ENCODE measurements at places on chromosomes 6 and 20.

DNA sequence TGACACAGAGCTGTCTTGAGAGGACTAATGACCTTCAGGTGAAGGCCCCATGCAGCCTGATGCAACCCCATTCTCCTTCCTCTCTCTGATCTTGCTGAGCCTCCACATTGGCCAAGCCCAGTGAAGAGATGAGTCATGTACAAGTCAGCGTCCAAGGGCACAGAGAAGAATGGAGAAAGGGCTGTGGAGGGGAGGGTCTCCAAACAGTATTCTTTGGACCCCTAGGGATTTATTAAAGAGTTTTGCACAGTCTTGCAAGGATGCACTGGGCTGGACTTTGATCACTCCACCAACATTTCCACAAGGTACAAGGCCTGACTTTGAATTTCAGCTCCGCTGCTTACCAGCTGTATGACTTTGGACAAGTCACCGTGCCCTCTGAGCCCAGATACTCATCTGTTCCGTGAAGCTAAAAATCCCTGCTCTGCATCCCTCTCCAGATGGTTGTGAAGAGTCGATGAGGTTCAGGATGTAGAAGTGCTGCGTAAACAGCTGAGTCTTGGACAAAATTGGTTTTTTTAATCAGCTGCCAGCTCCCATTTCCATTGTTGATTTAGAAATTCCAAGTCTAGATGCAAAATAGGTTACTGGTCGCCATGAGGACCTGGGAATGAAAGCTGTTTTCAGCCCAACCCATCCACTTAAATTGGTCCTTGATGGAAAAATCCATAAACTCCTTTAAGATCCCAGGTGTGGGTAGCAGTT lies 14.1 kb upstream of the KCNG1 start:
- no peak for DNase-seq

DNA sequence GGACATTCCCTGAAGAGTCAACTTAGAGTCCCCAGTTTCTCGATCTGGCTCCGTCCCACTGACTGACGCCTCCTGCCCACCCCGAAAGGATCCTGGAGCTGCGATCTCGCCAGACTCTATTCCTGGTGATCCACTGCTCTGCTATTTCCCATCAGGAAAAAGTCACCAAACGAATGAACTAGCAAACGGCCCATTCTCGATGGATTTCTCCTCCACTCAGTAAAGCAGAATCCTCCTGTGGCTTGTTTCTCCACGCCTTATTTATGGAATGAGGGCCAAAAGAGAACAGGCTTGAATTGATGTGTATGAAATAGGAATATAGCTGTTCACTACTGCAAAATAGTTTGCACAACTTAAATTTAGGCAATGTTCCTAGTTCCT lies 5.4 kb downstream of the NKX2-4 start:
- DNase-seq, result no peak

DNA sequence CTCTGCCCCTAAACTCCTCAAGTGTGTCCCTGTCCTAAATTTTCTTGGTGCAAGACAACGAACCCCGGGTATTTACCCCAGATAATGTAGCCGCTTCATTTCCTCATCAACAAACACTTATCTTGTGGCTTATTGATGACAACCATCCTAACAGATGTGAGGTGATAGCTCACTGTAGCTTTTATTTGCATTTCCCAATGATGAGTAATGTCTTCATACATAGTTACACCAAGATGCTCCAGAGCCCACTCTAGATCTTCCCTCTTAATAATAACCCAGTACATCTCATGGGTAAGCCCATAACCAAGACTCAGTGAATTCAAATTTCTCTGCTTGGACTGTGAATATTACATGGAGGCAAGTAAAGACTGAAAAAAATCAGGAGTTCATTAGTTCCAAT lies 48.2 kb upstream of the BEND6 start:
- DNase-seq, result no peak

- DNase-seq, result no peak
These were observed 34.0 kb downstream of the PRR18 start for GRCh38 chr6:166274163-166274562.

DNA sequence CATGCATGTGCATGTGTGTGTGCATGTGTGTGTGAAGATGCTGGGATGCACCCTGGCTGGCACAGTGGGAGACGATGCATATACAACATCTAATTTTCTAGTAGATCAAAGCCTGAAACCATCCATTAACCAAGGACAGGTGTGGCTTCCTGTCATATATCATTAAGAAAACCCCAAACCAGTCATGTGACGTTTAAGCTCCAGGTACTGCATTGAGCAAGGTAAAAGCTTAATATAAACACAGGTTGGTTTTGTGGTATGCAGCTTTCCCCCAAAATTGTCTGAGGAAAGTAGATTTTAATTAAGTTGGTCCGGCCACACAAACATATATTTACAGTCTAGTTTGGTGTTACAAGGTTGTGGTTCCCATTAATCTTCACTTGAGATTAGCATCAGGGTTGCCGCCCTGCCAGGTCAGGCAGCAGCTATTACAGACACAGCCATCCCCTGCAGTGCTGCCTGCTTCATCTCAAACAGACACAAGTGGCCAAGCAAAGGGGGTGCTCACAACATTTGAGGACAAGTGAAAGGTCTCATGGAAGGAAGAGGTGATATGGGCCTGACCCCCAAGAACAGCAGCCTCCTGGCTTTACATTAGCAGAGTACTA lies 48.6 kb upstream of the NAA20 start:
- DNase-seq, result no peak

DNA sequence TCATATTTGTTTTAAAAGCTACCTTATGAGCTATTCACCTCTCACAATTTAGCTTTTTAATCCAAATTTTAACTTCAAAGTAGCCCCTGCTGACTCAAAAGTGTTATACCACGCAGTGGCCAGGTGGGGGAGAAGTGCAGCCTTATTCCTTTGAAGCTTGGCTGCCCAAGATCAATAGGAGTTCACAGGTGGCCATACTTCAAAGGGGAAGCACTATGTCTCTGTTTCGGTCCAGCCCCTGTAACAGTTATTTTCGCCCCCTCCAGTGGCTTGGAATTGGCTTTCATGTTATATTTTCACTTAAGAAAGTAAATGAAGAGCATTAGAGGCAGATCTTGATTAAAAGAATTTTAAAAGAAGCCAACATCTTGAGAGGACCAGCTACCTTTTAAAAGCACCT lies 608.4 kb downstream of the EPHA7 start:
- DNase-seq, result peak; percentile 23

DNA sequence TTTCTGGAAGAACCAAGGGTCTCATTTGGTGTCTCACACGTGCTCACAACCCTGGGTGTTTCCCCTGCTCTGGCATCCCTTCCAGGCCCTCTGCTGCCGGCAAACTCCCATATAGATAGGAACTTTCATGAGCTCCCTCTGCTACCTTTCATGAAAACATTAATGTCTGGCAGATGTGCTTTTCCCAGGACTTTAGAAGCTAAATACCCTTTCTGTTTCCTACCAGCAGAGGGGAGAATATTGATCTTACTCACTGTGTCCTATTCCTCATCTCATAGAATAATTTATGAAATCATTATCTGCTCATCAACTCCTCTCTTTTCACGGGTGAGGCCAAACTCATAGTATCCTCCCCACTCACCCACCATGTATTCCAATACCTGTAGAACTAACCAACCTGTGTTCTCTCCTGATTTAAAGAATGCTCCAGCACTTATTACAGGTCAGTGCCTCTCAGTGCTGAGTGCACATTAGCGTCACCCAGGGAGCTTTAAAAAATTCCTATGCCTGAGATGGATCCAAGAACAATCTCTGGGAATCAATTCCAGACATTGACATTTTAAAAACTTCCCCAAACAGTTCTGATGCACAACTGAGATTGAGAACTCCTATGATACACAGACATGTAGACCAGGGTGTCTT lies 298.5 kb upstream of the JAG1 start:
- DNase-seq, result no peak

- DNase-seq, result no peak
These were observed 101.1 kb upstream of the IFNGR1 start for GRCh38 chr6:137320271-137320670.

- DNase-seq, result no peak
These were observed 19.8 kb upstream of the GJA10 start for GRCh38 chr6:89874438-89874837.

DNA sequence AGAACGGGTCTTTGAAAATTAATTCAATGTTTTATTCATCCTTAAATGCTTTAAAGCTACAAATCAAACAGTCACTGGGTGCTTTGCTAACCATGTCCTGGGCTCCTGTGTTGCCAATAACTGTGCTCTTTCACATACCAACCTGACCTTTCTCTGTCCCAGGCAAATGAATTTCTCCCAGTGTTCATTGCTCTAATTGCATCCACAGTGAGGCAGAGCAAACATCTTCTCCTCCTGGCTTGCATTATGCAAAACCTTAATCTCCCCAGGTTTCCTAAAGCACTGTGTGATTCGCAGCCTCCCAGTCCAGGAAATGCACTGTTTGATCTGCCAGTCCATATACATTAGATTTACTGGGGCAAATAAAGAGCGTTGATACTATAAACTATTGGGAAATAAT lies 219.0 kb downstream of the PREX1 start:
- DNase-seq, result no peak

DNA sequence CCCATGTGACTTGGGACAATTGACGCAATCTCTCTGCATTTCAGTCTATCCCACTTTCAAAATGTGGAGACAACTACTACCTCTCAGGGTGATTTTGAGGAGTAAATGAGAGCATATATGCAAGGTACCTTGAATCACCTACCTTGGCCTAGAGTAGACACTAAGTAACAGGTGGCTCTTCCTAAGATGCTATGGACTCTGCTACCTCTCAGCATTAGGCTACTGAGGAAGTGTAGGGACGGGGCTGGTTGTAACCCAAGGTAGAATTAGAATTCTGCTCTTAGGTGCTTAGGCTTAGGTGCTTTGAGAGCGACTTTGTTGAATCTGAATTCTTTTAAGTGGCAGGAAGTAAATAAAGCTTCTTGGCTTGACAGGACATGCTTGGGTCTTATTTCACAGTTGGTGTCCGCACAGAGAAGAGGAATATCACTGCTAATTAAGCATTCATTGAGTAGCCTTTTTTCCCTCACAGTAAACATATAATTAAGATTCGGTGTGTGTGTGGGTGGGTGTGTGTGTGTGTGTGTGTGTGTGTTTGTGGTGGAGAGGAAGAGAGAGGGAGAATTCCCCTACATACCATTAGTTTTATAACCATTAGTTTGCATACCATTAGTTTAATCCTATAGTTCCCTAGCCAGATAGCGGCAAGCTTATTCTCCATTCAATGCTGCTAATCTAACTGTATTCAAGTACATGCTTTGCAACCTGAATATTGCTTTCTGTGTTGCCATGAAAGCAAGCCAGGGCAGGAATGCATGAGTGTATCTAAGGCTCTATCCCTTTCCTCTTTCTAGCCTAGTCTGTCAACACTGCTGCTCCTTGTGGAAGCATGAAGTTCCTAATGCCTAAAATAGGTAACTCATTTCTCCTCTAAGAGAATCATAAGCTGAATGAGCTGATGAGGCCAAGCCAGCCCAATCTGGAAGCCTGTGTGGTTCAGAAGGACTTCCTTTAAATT lies 112.5 kb downstream of the IPCEF1 start:
- DNase-seq, result no peak

DNA sequence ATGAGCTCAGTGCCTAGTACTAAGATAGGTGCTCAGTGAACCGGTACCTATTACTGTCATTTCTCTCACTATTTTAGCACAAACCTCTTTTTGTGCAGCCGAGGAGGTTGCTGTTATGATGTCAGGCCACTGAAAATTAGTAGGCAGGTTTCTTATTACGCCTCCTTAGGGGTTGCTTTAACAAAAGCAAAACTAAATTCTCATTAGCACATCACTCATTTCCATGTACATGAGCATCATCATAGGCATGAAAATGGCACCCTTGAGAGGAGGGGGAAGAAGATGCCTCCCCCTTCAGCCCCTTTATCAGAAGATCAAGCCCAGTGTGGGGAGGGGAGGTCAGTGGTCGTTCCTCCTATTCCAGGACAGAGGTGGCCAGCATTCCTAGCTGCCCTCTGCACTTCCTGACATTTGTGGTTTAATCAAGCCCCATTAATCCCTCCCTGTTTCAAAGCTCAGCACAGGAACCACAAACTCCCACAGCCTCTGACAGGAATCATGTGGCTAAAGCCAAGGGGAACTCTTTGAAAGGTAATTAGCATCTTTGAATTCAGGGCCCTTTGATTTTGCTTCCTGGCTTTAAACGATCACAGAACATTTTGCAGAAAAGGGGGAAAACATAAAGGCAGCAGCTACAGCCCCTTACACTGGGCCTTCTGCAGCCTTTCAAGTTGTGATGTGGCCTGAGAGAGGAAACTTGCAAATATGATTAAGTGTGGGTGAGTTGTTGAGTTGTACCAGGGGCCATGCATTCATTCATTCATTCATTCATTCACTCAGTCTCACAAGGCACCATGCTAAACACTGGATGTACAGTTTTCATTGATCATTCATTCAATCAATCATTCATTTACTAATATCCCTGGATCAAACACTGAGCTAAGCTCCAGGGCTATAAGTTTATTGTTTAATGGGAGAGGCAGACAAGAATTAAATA lies 31.9 kb upstream of the PSMF1 start:
- DNase-seq, result peak; percentile 24

- no peak for DNase-seq
These were observed 60.3 kb downstream of the RGS17 start for GRCh38 chr6:153070756-153071155.

GRCh38 chr6:66198062-66198624 lies 491.1 kb upstream of the EYS start:
- no peak for DNase-seq

GRCh38 chr20:11012975-11013374 lies 339.2 kb upstream of the JAG1 start:
- no peak for DNase-seq

- DNase-seq, result no peak
These were observed 114.5 kb downstream of the RNF144B start for GRCh38 chr6:18501663-18502013.

DNA sequence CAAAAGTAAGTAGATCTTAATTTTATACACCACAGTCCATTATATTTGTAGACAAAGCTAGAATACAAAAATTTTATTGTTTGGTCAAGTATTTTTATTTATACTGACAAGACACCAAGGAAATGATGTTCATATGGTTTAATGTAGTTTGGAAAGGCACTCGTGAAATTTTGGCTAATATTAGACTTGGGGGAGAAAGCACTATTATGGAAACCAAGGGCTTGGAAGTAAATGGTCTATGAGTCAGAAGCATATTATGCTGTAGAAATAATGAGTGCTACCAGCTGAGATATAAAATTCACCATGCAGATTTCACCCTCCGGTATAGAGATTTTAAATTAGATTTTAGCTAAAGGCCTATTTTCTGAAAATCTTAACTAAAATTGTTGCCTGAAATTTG lies 233.6 kb downstream of the KCNQ5 start:
- no peak for DNase-seq

- DNase-seq, result no peak
These were observed 12.0 kb upstream of the THBS2 start for GRCh38 chr6:169265486-169266131.

DNA sequence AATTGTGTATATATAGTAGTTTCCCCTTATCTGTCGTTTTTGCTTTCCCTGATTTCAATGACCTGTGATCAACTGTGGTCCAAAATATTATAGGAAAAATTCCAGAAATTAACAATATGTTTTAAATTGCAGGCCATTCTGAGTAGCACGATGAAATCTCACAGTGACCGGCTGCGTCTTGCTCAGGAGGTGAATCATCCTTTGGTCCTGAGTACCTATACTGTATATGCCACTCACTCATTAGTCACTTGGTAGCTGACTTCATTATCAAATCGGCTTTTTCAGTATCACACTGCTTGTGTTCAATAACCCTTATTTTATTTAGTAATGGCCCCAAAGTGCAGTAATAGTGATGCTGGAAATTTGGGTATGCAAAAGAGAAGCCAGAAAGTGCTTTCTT lies 728.3 kb upstream of the EYS start:
- no peak for DNase-seq

- peak; percentile 20 for DNase-seq
These were observed 88.3 kb downstream of the ADAT2 start for GRCh38 chr6:143362192-143362558.
